Aorta (tissue), 5 donors: ENCODE measurements at places on chromosomes 12 and 14. TPM values are rescaled to one million over a fixed set of nuclear protein-coding genes. Genes with fewer than 3 reads are reported as not detected.

DNA sequence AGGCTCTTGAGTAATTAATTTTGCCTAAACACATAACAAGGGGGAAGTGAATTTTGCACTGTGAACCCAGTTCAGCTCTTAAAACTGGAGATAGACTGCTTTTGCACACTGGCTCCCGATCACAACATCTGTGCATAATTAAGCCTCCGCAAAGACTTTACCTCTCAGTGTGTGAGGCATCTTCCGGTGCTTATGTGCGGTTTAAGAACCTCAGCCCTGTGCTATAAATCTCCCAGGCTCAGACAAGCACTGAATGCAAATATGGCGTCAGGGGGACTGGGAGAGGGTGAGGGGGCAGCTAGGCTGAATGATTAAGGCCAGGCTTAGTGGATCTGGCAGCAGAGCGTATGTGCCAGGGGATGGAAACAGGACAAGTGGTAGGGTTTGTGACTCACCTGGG lies 103.3 kb downstream of the ADCK1 start:
- H3K27me3 ChIP-seq, result no peaks in the 10 kb centered on the region
- H3K36me3 ChIP-seq, result no peaks in the 10 kb centered on the region
- no peaks in the 10 kb centered on the region for H3K4me1 ChIP-seq

DNA sequence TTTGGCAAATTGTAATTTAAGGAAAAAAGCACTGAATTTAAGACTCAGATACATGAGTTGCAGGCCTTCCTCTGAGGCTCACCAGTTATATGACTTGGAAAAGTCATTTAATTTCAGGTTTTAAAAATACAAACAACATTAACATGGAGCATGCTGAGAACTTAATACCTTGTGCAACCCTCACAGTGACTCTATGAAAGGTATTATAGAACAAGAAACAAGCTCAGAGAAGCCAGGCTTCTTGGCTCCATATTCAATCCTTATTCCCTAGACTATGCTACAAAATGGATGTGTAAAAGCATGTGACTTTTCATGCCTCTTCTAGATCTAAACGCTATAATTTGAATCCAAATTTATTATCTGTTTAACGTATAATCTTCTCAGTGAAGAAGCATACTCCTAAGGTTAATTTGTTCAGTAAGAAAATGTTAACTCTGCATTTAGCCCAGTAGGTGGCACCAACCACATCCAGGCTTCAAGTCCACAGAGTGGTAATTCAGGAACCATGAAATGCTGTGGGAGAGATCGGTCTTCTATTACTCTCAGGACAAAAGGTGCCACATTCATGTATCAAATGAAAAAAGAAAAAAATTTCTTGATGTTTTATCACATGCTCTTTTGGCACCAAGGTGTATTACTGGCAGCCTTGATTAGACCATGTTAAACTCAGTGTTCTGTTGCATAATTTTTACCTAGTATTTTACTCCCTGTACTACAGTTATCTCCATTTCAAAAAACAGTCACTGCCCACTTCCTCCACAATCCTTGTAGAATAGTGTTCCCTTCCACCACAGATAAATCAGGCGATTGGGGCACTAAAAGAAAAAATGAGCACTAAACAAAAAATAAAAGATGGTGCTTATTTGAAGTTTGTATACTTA lies 9.3 kb downstream of the CCDC196 start:
- no peak overlapping the region for H3K27ac ChIP-seq
- no peak for DNase-seq
- no peaks in the 10 kb centered on the region for H3K36me3 ChIP-seq

GRCh38 chr14:85523624-85524023 lies 6.3 kb upstream of the FLRT2 start:
- no peaks in the 10 kb centered on the region for H3K36me3 ChIP-seq
- no peak for DNase-seq
- H3K27me3 ChIP-seq, result peaks cover 2% of the 10 kb centered on the region
- no peaks in the 10 kb centered on the region for H3K4me1 ChIP-seq
- no peak overlapping the region for H3K4me3 ChIP-seq

DNA sequence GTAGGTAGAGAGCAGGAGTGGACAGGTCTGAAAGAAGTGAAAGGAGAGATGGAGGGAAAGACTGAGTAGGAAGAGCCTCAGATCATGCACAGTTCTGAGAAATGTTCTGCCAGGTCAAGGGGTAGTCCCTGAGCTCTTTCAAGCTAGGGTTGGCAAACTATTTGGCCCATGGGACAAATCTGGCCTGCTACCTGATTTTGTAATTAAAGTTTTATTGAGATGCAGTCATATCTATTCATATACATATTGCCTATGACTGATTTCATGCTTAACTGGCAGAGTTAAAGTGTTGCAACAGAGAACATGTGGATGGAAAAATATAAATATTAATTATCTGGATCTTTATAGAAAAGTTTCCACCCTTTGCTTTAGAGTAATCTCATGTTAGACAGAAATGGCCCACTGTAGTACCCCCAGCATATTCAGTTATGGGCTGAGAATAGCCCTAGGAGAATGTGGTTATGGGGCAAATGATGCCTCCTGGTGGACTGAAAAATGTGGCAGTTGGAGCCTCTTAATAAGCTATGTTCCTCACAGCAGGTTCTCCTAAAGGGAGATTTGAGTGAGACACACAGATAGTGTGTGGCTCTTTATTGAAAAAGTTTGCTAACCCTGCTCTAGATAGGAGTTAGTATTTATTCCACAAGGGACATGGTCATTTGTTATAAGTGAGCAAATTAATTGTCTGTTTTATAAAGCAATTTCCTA lies 476.9 kb downstream of the LRIG3 start:
- no peak overlapping the region for H3K4me3 ChIP-seq
- no peaks in the 10 kb centered on the region for H3K36me3 ChIP-seq
- H3K27me3 ChIP-seq, result no peaks in the 10 kb centered on the region
- no peak for DNase-seq
- peaks cover 3% of the 10 kb centered on the region for H3K4me1 ChIP-seq
- no peak overlapping the region for H3K27ac ChIP-seq

GRCh38 chr12:27183342-27183741 lies 60.7 kb upstream of the STK38L start:
- DNase-seq, result no peak
- H3K27ac ChIP-seq, result no peak overlapping the region
- H3K4me3 ChIP-seq, result no peak overlapping the region
- peaks cover 15% of the 10 kb centered on the region for H3K4me1 ChIP-seq
- H3K27me3 ChIP-seq, result no peaks in the 10 kb centered on the region

- no peak for DNase-seq
- H3K27ac ChIP-seq, result no peak overlapping the region
- H3K4me3 ChIP-seq, result no peak overlapping the region
Observed at GRCh38 chr12:18454330-18454729, 193.0 kb downstream of the PIK3C2G start.

DNA sequence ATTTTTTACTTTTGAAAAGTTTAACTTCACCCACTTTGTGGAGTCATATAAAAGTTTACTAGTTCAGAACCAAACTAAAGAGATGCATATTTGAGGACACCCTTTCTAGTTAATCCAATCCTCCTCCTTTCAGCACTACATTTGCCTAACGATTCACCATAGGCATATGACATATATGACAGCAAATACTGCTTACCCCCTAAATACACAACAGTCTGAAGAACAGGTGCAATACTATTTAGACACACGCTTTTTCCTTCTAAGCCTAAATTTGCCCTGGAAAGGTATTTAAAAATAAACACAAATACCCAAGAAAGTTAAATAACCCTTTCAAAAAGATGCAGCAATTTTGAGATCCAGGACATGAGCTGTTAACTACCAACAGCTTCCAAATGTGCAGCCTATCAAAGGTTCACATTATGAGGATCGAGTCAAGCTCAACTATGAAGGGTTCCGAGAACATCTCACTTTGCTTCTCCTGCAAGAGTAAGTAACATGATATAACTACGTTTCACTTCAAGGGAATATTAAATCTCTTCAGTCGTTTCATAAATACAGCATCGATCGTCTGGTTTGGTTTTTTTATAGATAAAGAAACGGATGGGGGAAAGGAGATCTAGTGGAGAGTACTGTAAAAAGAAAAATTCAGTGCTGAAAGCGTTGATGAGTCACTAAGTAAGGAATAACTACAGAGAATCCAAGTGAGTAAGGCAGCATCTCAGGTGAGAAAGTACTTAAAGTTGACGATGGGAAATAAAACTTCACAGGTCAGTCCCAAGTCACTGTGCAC lies 677 bp upstream of the AP4S1 start:
- H3K36me3 ChIP-seq, result no peaks in the 10 kb centered on the region
- peak overlapping the region; percentile 87 for H3K27ac ChIP-seq
- no peaks in the 10 kb centered on the region for H3K4me1 ChIP-seq
- no peak for DNase-seq
- peak overlapping the region; percentile 93 for H3K4me3 ChIP-seq

DNA sequence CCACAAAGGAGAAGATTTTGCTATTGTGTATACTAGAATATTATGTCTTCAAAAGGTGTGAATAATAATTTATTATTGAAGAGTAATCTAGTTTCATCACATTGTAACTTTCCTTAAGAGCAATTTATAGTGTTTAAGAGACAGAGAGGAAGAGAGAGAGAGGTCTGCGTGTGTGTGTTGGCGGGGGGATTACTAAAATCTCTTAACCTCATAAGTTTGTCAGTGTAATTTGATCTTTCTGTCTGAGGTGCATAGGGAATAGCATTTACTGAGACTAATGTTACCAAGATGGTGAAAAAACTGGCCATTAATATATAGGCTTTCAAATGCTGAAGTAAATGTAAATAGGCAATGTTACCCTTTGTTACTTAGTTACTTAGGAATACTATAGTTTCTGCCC lies 48.2 kb upstream of the BTG1 start:
- H3K36me3 ChIP-seq, result no peaks in the 10 kb centered on the region
- no peak overlapping the region for H3K4me3 ChIP-seq
- no peaks in the 10 kb centered on the region for H3K27me3 ChIP-seq
- no peak overlapping the region for H3K27ac ChIP-seq
- no peak for DNase-seq

GRCh38 chr14:60632257-60632656 lies 17.0 kb downstream of the SIX1 start:
- no peaks in the 10 kb centered on the region for H3K27me3 ChIP-seq
- no peaks in the 10 kb centered on the region for H3K4me1 ChIP-seq
- H3K27ac ChIP-seq, result no peak overlapping the region
- no peak for DNase-seq
- H3K36me3 ChIP-seq, result no peaks in the 10 kb centered on the region
- H3K4me3 ChIP-seq, result no peak overlapping the region

GRCh38 chr12:123264642-123265041 lies 7.0 kb downstream of the CDK2AP1 start:
- DNase-seq, result no peak
- no peak overlapping the region for H3K4me3 ChIP-seq
- H3K27ac ChIP-seq, result no peak overlapping the region
- no peaks in the 10 kb centered on the region for H3K36me3 ChIP-seq
- H3K27me3 ChIP-seq, result no peaks in the 10 kb centered on the region
- no peaks in the 10 kb centered on the region for H3K4me1 ChIP-seq

- no peak overlapping the region for H3K27ac ChIP-seq
- no peaks in the 10 kb centered on the region for H3K27me3 ChIP-seq
- DNase-seq, result no peak
- no peaks in the 10 kb centered on the region for H3K36me3 ChIP-seq
Observed at GRCh38 chr12:123801573-123802178, 39.6 kb downstream of the DNAH10 start.

DNA sequence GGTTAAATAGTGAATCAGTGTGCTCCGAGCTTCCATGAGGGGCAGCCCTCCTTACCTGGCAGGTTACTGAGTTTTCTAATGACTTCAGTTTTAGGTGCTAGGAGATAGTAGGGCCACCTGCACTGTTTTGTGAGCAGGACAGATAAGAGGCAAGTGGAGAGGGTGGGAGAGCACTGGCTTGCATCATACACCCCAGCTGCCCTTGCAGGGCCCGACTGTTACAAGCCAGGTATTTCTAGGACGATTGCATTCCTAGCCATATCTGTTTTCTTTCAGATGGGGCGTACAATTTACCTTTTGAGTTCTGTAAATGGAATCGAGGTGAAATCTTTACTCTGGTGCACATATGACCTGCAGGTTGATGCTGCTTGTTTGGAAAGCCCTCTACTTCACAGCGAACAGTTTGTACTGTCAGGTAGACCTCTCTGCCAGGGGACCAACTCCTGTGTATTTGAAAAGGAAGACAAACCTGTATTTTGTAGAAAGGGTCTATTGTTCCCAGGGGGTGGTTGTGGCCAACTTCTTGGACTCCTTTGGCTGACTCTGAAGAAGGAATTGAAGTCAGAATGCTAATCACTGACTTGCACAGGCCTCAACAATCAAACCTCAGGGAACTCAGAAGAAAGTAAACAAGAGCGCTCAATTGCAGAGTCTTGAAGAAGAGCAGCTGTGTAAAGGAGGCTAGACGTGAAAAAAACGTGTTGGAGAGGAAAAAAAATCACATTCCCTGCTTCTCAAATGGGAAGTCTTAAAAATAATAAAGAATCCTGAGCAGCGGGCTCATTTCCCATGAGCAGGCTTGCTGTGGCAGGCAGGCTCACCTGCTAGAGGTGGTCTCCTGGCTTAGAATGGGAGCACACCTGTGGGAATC lies 57.3 kb downstream of the ETV6 start:
- H3K4me1 ChIP-seq, result peaks cover 16% of the 10 kb centered on the region
- no peak overlapping the region for H3K4me3 ChIP-seq
- H3K27me3 ChIP-seq, result no peaks in the 10 kb centered on the region
- no peak for DNase-seq

DNA sequence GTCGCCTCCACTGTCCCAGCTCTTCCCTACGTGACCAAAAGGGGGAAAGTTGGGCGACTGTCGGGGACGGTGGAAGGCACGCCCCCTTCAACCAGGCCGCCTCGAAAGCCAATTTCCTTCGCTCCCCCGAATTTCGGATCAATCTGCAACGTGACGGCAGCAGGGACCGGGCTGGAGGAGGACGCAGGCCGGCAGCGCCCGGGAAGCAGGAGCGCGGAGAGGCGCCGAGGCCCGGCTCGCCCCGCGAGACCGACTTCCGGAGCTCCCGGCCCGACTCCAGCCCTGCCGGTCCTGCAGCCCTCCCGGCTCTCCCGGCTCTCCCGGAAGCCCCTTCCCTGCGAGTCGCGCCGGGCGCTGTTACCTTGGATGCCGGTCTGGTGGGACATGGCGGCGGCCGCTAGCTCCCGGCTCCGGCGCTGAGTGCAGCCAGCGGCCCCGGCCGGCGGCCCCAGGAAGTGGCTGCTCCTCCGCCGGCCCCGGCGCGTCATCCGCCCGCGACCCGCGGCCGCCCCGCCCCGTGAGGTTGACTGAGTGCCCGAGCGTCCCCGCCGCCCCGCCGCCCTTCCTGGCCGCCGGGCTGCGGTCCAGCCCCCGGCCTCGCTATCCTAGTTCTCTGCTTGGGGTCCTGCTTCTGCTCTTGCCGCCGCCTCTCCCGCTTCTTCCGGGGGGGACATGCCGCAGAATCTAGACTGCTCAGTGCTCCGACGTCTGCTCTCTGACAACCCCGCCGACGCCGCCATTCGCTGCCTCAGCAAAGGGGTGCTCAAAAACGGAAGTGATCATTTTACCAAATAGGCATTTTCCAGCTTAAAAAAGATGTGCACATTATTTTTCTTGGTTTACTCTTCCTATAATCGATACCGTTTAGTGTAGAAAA lies at the start of gene TWF1:
Gene TWF1, minus strand, starts transcription at position 458 of the 877 bp plus-strand sequence. Its CDS starts 72 bp downstream, at position 386.
- no peaks in the 10 kb centered on the region for H3K4me1 ChIP-seq
- H3K27me3 ChIP-seq, result no peaks in the 10 kb centered on the region
- no peaks in the 10 kb centered on the region for H3K36me3 ChIP-seq

SIX6 gene
- not detected for total RNA-seq

SNRPF gene
- total RNA-seq, result 11.7 TPM

LHX5 gene
- not detected for total RNA-seq

FAM222A gene
- 0.52 TPM for total RNA-seq

IL31 gene
- total RNA-seq, result not detected
